ENCODE measurements at places on chromosomes 4 and X.

GRCh38 chrX:39445336-39445735 is 644.1 kb downstream of the MID1IP1 start:
- DNase-seq: no peak

- no peak for DNase-seq
Observed at GRCh38 chrX:108485960-108486359, 46.3 kb downstream of the COL4A5 start.

GRCh38 chr4:25908491-25908901 is 5.5 kb upstream of the SMIM20 start:
- DNase-seq: no peak

GRCh38 chr4:187493661-187494060 is 501.9 kb upstream of the ZFP42 start:
- DNase-seq: no peak

DNA sequence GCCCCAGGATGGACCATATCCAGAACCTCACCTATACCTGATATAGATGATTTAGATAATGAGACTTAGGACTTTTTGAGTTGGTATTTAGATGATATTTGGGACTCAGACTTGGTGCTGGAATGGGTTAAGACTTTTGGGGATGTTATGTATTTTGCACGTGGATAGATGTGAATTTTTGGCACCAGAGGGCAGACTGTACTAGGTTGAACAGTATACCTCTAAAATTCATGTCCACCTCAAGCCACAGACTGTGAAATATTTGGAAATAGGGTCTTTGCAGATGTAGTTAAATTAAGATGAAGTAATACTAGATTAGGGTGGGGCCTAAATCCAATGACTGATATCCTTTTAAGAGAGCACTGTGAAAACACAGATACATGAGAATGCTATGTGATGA is 15.6 kb downstream of the RBM41 start:
- no peak for DNase-seq

GRCh38 chr4:163772238-163772637 is 277.7 kb downstream of the TMA16 start:
- no peak for DNase-seq

GRCh38 chr4:156243015-156243414 is 289.3 kb upstream of the CTSO start:
- no peak for DNase-seq

DNA sequence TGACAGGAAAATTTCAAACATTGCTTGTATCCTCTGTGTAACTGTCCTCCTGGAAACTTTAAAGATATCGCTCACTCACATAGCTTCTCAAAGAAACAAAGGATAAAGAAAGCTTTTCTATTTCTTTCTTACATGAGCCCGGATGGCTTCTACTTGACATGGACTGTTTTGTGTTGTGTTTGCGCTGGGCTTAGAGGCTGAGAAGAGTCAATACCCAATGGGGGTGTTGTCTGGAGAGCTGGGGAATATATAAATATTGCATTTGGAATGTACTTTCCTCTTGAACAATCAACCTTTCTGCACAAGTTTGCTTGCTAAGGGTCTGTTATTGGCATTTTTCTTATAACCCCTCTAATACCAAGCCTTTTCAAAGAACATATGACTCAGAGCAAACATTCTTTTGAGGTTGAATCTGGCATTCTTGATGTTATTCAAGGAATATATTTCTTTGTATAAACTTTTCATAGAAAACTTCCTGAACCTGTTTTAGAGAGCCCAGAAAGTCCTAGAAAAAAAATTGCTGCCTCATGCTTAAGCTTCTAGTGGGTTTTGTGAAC is 331.9 kb downstream of the PACRGL start:
- no peak for DNase-seq

GRCh38 chr4:4950561-4951290 is 68.5 kb downstream of the CYTL1 start:
- peak; percentile 60 for DNase-seq

DNA sequence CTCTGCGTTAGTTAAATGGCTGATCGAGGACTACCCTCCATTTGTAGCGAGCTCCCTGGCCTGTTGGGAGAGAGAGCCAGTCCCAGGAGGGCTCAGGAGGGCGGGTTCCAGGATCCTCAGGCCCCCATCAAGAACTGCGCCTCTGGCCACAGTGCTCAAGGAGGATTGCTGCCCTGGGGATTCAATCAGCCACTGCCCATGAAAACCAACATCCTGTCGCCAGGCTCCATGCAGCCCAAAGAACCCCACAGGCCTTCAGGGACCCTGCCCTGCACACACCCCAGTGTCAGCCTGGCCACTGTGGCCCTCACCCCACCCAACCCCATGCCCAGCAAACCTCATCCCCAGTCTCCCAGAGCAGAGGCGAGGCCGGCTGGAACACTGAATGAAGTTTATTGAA is 4.3 kb downstream of the PNMA6F start:
- no peak for DNase-seq

- no peak for DNase-seq
Observed at GRCh38 chr4:88735564-88735963, 37.9 kb upstream of the NAP1L5 start.

- no peak for DNase-seq
Observed at GRCh38 chr4:15493411-15493810, 23.7 kb downstream of the CC2D2A start.

DNA sequence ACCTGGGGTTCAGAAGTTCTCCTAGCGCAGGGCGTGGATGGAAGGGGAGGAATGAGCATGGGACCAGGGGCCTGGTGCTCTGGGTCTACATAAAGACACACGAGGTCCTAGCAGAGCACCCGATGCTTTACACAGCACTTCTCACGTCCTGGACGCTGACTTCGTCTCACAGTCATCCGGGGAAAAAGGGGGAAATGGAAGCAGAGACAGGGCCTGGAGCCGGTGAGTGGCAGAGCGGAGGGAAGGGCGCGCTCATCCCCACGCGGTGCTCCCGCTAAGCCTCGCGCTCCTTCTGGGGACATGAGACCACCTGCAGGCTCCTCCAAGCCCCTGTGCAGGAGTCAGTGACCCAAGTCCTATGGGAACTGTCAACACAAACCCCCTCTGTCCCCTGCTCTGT is 157.7 kb downstream of the AFAP1 start:
- no peak for DNase-seq

DNA sequence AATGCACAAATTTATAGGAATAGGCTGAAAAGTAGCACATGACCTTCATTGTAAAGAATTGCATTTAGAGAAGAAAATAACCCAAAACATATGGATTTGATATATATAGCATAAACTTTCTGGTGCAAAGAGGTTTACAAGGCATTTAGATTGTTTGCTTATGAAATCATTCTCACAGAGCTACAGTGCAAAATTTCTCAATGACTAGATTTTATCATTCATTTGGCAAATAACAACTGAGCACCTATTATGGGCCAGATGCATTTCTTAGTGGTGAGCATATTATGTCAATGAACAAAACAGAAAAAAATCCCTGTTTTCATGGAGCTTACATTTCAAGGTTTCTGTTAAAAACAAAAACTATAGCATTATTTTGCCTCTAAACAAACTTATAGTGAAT is 34.1 kb upstream of the TNIP3 start:
- no peak for DNase-seq

- no peak for DNase-seq
Observed at GRCh38 chr4:174100910-174101309, 182.6 kb downstream of the FBXO8 start.

- DNase-seq: no peak
Observed at GRCh38 chr4:7705062-7705461, 234.6 kb downstream of the AFAP1 start.

- no peak for DNase-seq
Observed at GRCh38 chrX:49077941-49078340, 1.7 kb downstream of the WDR45 start.

DNA sequence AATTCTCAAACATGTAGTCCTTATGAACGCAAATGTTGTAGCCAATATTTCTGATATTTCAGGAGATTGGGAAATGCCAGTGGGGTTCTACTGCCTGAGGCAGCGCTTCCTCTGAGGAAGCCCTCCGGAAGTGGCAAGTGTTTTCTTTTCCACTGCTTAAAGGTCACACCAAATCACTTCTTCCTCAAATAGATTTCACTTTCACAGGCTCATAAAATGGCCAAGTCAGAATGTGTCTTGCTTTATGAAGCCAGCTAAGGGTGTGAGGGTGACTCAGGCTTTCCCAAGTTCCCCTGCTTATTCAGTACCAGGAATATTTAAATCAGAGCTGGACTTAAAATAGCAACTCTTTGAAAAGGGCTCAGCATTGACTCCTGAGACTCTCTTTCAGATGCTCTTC is 514.2 kb upstream of the DIPK2B start:
- DNase-seq: no peak

- DNase-seq: no peak
Observed at GRCh38 chrX:105694839-105695238, 127.5 kb upstream of the NRK start.

GRCh38 chrX:103356130-103356798 is at the start of gene TCEAL9:
Gene TCEAL9, plus strand, starts transcription at chrX:103356506. Its CDS starts 1,179 bp downstream, at chrX:103357685.
- peak; percentile 14 for DNase-seq

DNA sequence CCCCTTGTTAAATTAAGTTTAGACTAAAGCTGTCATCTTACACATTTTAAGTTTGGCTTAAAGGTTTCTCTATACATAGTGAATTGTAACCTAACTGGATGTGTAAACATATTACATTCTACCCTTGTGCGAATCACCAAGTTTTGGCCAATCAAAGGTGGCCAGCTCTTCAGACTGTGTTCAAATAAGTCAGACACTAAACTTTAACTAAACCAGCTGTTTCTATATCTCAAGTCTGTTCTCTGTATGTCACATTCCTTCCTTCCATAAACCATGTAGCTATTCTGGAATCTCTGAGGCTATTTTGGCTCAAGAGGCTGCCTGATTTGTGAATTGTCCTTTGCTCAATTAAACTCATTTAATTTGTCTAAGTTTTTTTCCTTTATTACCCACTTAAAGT is 6.7 kb downstream of the SULT1B1 start:
- no peak for DNase-seq

- DNase-seq: no peak
Observed at GRCh38 chr4:158588777-158589176, 67.1 kb downstream of the RXFP1 start.

DNA sequence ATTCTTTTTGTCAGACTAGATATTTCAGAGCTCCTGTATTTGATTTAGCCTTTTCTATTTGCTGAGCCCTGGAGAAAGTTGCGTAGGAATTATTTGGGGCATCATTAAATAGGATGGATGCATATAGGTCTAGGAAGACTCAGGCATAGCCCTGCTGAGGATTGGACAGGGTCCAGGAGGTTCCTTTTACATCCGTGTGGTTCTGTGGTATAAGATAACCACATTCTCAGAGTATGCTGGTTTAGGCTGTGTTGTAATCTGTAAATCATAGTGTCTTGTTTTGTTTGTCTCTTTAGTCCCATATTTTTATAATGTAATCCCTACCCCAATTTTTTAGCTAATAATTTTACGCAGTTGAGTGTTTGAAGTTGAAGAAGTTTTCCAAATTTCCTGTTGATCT is 513.7 kb downstream of the RPA4 start:
- no peak for DNase-seq

- no peak for DNase-seq
Observed at GRCh38 chr4:88758264-88758663, 60.6 kb upstream of the NAP1L5 start.

- DNase-seq: no peak
Observed at GRCh38 chr4:1359144-1359501, 12.1 kb downstream of the UVSSA start.

DNA sequence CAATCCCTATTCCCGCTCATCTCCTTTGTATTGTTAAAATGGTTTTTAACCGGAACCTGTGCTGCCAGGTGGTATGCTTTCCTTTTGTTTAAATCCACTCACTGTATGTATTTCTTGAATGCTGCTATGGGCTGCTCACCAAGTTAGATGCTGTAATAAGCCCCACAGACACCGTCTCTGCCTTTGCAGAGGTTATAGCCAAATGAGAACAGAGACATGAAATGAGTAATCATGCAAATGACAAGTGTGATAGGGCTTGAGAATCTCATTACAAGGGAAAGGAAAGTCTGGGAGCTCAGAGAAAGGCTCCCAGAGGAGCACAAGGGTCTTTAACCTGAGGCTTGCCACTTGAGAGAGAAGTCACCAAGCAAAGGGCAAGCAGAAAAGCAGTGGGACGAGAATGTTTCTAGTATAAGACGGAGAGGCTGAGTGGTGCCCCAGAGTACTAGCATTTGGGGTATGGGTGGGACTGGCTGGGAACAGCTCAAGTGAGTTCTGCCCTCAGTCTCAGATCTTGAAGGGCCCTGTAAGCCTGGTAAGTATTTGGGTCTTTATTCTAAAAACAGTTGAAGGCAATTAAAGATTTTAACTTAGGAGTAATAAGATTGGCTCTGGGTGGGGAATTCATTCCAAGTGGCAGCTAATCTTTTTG is 110.8 kb upstream of the H2AZ1 start:
- no peak for DNase-seq

GRCh38 chr4:165177725-165178666 is 29.4 kb upstream of the KLHL2 start:
- no peak for DNase-seq

- DNase-seq: no peak
Observed at GRCh38 chrX:49995107-49995731, 72.8 kb downstream of the CLCN5 start.

DNA sequence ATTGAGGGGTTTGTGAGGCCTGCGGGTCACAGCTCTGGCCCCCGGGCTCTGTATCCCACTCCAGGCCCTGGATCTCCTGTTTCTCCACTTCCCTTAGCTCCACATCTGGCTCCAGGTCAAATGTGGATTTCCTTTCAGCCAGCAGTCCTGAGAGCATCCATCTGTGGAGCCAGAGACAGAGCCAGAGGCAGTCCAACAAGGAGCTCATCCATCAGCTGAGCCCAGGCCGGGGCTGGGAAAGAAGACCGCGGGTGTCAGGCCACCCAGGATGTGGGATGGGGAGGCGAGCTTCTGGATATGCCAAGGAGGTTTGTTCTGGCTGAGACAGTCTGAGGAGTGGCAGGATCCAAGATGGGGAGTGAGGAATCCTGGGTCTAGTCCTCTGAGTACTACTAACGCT is 91.7 kb downstream of the EFNB1 start:
- DNase-seq: no peak

DNA sequence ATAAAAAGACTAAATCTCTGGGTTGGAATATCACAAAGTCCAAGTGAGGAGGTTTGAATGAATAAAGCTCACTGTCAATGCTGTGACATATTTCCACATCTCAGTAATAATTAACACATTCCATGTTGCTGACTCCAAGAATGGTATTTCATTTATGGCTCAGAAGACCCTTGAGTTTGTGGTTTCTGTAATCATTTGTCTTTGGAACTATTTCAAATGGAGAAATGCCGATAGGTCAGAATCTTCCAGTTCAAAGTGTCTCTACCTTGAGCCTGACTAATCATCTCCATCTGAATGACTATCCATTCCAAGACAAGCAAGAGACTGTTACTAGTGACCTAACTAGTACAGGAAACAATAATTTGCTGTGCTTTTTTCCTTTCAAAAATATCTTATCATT is 24.2 kb upstream of the SLC2A9 start:
- DNase-seq: no peak

Data from anterior cingulate cortex (tissue), 58 donors.